ENCODE measurements at places on chromosomes 6 and 20. TPM values are rescaled to one million over a fixed set of nuclear protein-coding genes. Genes with fewer than 3 reads are reported as not detected.

LAMA2 gene
- 3.0 TPM for total RNA-seq

HLA-DQA2 gene
- 0.45 TPM for total RNA-seq

VSTM2L gene
- total RNA-seq: not detected

KCNK17 gene
- not detected for total RNA-seq

KCNK15 gene
- 0.31 TPM for total RNA-seq

CRYBG1 gene
- total RNA-seq: 20.4 TPM

MANEA gene
- total RNA-seq: 17.9 TPM

ANKRD66 gene
- total RNA-seq: not detected

C20orf96 gene
- total RNA-seq: 7.8 TPM

SMLR1 gene
- not detected for total RNA-seq

GHRH gene
- not detected for total RNA-seq

DNA sequence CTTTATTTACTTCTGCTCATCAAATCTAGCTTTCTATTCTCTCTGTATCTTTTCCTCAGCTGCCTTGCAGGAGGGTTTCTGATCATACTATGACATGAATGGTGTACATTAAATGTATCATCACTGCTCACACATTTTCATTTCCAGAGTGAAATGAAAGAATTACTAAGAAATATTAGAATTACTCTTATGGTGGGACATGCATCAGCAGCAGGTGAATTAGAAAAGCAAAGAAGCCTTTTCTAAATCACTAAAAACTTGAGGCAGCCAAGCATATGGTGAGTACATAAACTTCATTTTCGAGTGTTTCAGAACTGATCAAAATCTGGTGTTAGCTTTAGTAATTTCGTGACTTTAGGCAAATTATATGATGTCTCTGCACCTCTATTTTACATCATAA lies 23.6 kb downstream of the IL17A start:
- H3K4me3 ChIP-seq: no peak overlapping the region
- peaks cover 32% of the 10 kb centered on the region for H3K27me3 ChIP-seq
- no peaks in the 10 kb centered on the region for H3K4me1 ChIP-seq
- no peak overlapping the region for H3K27ac ChIP-seq
- no peak for DNase-seq

GRCh38 chr6:91149246-91149955 lies 562.5 kb upstream of the MAP3K7 start:
- H3K27me3 ChIP-seq: no peaks in the 10 kb centered on the region
- no peaks in the 10 kb centered on the region for H3K4me1 ChIP-seq
- DNase-seq: no peak
- H3K27ac ChIP-seq: no peak overlapping the region

DNA sequence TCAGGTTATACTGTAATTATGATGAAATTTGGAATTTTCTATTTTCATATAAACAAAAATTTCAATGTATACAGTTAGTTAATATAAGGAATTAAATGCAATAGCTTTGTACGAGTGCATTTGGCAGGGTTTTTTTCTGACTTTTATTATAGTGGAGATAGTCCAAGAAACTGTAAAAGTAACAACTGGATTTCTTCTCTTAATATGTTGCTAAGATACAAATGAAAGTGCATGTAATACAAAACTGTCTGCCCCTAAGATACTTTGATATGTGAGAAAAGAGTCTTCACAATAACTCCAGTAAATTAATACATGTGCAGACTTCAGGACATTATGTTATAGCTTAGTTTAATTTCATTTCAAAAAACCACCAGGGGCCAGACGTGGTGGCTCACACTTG lies 721.4 kb downstream of the CBLN4 start:
- H3K4me1 ChIP-seq: no peaks in the 10 kb centered on the region
- H3K36me3 ChIP-seq: peaks cover 1% of the 10 kb centered on the region
- DNase-seq: no peak
- no peak overlapping the region for H3K4me3 ChIP-seq
- no peak overlapping the region for H3K27ac ChIP-seq

DNA sequence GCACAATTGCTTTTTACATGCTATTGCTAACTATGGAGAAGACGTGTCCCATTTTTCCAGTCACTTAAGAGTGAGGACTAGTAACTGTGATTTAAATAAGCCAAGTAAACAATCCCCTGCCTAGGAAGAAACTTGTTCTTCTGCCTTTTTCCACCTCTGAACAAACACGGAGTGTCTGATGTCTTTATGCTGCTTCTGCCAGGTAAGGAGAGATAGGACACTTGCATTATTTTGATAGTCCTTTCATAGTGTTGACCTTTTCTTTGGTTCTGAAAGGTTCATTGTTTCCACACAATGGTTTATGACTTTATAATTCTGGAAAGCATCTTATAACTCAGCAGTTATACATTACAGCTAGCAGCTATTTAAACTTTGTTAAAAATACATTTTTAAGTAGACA lies 8.4 kb downstream of the LRP11 start:
- H3K27ac ChIP-seq: no peak overlapping the region
- DNase-seq: no peak
- no peak overlapping the region for H3K4me3 ChIP-seq
- peaks cover 19% of the 10 kb centered on the region for H3K4me1 ChIP-seq
- H3K27me3 ChIP-seq: peaks cover 26% of the 10 kb centered on the region

GRCh38 chr6:138691595-138692057 lies 81.9 kb upstream of the CCDC28A start:
- peak overlapping the region; percentile 48 for H3K4me3 ChIP-seq
- H3K4me1 ChIP-seq: peaks cover 8% of the 10 kb centered on the region
- DNase-seq: no peak
- H3K27ac ChIP-seq: no peak overlapping the region

DNA sequence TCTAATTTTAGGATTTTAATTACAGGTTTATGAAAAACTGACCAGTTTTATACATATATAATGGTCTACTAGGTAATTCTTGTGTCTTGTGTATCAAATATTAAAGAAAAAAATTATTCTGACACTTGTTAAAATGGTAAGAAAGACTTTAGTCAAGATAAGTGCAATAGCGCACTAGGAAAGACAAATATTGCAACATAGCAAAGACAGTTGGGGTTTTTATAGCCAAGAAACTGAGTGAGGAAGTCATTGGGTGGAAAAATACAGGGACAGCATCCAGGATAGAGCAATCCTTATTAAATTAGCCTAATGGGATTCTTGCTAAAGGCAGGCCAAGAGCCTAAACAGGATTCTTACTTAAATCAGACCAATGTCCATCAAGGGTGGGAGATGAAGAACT lies 71.1 kb downstream of the ROS1 start:
- no peaks in the 10 kb centered on the region for H3K4me1 ChIP-seq
- no peak for DNase-seq
- no peaks in the 10 kb centered on the region for H3K36me3 ChIP-seq
- H3K27ac ChIP-seq: no peak overlapping the region

DNA sequence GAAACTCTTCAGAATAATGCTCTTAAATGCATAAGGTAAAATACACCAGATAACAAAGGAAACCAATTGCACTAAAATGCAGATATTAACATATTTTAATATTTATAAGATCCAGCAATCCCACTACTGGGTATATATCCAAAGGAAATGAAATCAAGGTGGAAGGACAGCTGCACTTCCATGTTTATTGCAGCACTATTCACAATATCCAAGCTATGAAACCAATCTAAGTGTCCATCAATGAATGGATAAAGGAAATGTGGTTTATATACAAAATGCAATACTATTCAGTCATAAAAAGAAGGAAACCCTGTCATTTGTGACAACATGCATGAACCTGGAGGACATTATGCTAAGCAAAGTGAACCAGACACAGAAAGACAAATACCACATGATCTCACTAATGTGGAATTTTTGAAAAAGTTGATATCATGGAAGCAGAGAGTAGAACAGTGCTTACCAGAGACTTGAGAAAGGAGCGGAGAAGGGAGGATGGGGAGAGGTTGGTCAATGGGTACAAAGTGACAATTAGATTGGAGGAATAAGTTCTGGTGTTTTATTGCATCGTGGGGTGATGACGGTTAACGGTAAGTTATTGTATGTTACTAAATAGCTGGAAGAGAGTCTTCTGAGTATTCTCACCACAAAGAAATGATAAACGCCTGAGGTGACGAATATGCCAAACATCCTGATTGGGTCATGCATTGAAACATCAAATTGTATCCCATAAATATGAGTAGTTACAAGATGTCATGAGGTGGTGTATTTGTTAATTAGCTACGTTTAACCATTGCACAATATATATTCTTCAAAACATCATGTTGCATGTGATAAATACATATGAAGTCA lies 37.9 kb upstream of the RNF24 start:
- H3K4me3 ChIP-seq: no peak overlapping the region
- H3K27me3 ChIP-seq: peaks cover under 1% of the 10 kb centered on the region
- H3K36me3 ChIP-seq: no peaks in the 10 kb centered on the region
- no peak for DNase-seq

GRCh38 chr6:16473908-16474771 lies 235.8 kb downstream of the GMPR start:
- H3K4me1 ChIP-seq: peaks cover 67% of the 10 kb centered on the region
- no peak for DNase-seq
- no peaks in the 10 kb centered on the region for H3K27me3 ChIP-seq

DNA sequence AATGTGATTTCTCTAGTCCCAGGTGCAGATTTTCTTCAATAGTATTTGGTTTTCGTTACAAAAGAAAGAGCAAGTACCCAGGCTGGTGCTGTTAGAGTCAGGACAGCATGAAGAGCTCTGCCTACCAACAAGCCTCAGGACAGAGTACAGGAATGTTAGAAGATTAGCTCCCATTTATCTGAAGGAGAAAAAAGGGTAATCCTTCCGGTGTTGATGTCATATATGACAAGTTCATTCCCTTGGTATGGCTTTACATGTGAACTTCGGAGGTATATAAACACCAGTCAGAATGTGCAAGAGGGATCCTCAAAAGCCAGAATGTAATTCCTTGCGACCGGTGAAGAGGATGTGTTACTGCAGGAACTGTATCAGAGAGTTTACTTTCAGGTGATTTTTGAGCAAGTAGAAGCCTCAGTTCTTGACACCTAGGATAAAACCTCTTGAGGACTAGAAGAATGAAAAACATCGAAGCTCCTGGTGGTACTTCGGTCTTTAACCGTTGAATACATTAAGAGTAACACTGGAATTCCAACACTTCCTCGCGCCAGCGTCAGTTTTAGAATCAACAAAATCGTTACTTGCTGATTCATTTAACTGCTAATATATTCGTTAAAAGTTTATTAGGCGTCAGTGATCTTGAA lies 194.2 kb upstream of the ZNF184 start:
- DNase-seq: no peak
- peaks cover 6% of the 10 kb centered on the region for H3K36me3 ChIP-seq
- H3K27ac ChIP-seq: no peak overlapping the region

- H3K36me3 ChIP-seq: no peaks in the 10 kb centered on the region
- H3K4me3 ChIP-seq: no peak overlapping the region
- DNase-seq: no peak
Observed at GRCh38 chr6:43956478-43956877, 170.8 kb downstream of the MRPL14 start.

GRCh38 chr6:168190646-168191443 lies 111.8 kb upstream of the FRMD1 start:
- peaks cover 17% of the 10 kb centered on the region for H3K27me3 ChIP-seq
- H3K4me1 ChIP-seq: no peaks in the 10 kb centered on the region
- H3K4me3 ChIP-seq: no peak overlapping the region
- H3K27ac ChIP-seq: no peak overlapping the region
- no peaks in the 10 kb centered on the region for H3K36me3 ChIP-seq

DNA sequence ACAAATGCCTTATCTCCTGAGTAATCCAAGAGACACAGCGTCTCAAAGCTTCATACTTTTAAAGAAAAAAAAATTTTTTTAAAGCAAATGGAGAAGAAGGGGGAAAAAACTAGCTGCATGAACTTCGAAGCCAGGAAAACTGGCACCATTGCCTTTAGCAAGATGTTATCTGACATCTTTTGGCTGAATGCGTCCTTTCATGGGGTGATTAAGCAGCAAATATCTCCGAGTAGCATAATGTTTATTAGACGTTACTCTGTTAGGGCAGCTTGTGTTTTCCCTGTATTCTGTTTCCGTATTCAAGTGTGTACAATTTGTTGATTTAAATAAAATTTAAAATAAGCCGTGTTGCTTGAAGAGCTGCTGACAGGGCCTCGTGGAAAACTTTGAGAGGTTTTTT lies 76.5 kb upstream of the TSHZ2 start:
- no peak for DNase-seq
- peaks cover 2% of the 10 kb centered on the region for H3K36me3 ChIP-seq
- peaks cover 7% of the 10 kb centered on the region for H3K4me1 ChIP-seq
- H3K27me3 ChIP-seq: peaks cover 12% of the 10 kb centered on the region
- H3K4me3 ChIP-seq: no peak overlapping the region
- H3K27ac ChIP-seq: no peak overlapping the region

DNA sequence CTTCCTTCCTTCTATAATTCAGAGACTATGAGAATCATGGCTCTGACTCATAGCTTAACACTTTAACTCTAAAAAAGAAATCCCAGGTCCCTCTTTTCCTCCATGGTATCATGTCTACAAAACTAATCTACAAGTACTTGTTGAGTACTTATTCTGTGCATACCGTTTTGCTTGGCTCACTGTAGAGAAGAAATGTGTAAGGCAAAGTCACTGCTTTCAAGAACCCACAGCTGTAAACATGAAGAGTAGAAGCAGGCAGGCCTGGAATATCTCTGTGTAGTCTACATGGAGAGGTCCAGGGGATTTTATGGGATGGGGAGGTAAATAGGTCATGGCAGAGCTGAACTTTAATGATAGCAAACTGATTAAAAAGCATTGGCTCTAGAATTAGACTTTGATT lies 13.8 kb downstream of the SPINT3 start:
- H3K27ac ChIP-seq: no peak overlapping the region
- H3K4me3 ChIP-seq: no peak overlapping the region
- H3K36me3 ChIP-seq: no peaks in the 10 kb centered on the region
- peaks cover 50% of the 10 kb centered on the region for H3K27me3 ChIP-seq

GRCh38 chr6:88761237-88762031 lies 202.0 kb downstream of the RNGTT start:
- no peak overlapping the region for H3K27ac ChIP-seq
- H3K4me3 ChIP-seq: no peak overlapping the region
- peaks cover 21% of the 10 kb centered on the region for H3K36me3 ChIP-seq
- H3K4me1 ChIP-seq: peaks cover 6% of the 10 kb centered on the region

- no peak overlapping the region for H3K4me3 ChIP-seq
- peaks cover 15% of the 10 kb centered on the region for H3K27me3 ChIP-seq
- no peak for DNase-seq
- no peaks in the 10 kb centered on the region for H3K36me3 ChIP-seq
Observed at GRCh38 chr6:106748547-106749207, 119.3 kb downstream of the QRSL1 start.

- no peaks in the 10 kb centered on the region for H3K4me1 ChIP-seq
- no peak for DNase-seq
- peaks cover 16% of the 10 kb centered on the region for H3K27me3 ChIP-seq
Observed at GRCh38 chr6:82331031-82331773, 32.4 kb upstream of the TPBG start.

- H3K4me3 ChIP-seq: no peak overlapping the region
- no peaks in the 10 kb centered on the region for H3K4me1 ChIP-seq
- no peak overlapping the region for H3K27ac ChIP-seq
- DNase-seq: no peak
- peaks cover 2% of the 10 kb centered on the region for H3K27me3 ChIP-seq
- no peaks in the 10 kb centered on the region for H3K36me3 ChIP-seq
Observed at GRCh38 chr6:44480097-44480541, 92.6 kb downstream of the CDC5L start.
